Fibroblast of lung (primary cell): ENCODE measurements at places on chromosomes 7 and 10. TPM values are rescaled to one million over a fixed set of nuclear protein-coding genes. Genes with fewer than 3 reads are reported as not detected.

SPDYE8 gene
- not detected in 2 replicates for polyA plus RNA-seq

MKI67 gene
- polyA plus RNA-seq = 6.4 and 24.8 TPM in 2 replicates

SEMA4G gene
- polyA plus RNA-seq = 3.2 and 3.5 TPM in 2 replicates

ZNF485 gene
- polyA plus RNA-seq = 1.4 and 1.8 TPM in 2 replicates

SLC13A1 gene
- polyA plus RNA-seq = not detected in 2 replicates

GRCh38 chr7:96224073-96224472 is 97.8 kb downstream of the SLC25A13 start:
- DNase-seq = no peak

DNA sequence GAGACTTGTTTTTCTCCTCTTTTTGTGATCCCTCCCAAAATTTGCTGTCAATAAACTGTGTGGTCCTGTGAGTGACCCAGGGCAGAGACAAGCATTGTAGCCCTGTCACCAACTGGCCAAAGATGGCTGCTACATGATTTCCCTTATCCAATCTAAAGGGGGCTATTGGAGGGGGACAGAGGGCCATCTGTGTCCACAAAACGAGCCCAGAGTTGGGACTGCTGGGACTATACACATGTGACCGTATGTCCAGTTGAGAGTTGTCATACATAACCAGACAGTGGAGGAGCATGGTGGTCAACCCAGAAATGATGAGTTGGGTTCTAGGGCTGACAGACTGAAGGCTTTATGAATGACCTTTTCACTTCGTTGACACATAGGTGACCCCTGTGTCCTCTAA is 55.3 kb upstream of the SDK1 start:
- no peak for DNase-seq

DNA sequence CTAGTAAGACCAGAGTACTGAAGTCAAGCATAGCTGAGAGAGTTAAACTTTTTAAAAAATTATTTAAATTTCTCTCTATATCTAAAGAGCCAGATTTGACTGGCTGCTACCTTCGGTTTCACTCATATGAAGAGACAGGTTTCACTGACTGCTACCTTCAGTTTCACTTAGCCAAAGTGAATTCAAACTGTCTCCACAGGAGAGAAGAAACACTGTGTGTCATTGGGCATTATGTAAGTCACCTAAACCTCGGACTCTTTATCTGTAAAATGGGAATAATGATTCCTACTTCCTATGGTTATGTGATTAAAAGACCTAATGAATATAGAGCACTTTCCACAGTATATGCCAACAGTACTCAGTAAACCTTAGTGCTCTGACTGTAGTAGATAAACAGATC is 41.6 kb upstream of the MET start:
- no peak for DNase-seq

DNA sequence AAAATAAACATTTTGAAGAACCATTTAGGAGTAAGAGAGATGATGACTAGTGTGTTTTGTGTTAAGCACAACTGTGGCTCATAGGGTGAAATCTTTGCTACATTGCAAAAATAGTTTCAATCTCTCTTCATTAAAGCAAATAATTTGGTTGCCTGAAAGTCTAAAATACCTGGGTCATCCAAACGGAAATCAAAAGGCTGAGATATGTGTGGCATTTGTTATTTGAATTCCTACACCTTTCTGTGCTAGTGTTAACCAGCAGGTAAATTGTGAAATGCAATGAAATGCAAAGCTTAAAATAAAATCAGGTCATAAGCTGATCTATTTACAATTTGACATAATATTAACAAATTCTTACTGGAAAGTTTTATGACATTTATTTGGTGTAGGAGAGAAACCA is 40.9 kb upstream of the SEMA3E start:
- no peak for DNase-seq

DNA sequence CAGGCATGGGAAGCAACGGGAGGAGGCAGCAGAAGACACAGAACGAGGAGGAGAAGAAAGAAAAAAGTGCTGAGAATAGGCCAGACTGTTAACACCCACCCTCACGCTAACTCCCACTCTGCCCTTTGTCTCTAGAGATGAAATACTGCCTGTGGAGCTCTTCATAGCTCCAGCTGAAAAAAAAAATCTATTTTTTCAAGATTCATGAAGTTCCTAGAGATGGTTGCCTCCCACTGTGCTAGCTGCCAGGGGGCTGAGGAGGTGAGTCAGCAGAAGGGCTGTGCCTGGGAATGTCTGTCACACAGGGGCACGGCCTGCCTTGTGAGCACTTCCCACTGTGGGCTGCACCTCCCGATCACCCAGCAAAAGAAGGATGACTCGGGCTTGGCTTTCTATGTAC is 144.5 kb downstream of the RNF216 start:
- peak; percentile 85 for DNase-seq

GRCh38 chr7:136489808-136490207 is 378.6 kb upstream of the CHRM2 start:
- no peak for DNase-seq

- no peak for DNase-seq
These were observed 46.4 kb downstream of the CSTF2T start for GRCh38 chr10:51653025-51653424.

DNA sequence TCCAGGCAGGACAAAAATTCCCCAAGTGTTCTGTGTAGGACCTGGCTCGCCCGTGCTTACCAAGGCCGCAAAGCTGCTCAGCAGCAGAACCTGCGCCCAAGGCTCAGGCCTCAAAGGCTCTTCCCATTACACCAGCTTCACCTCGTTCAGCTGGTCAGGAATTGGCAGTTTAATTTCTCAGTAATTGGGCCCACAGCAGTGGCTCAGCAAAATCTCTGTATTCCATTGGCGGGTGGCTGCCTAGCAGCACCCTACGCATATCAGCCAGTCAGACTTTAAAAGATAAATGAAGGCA is 5.8 kb downstream of the FZD9 start:
- no peak for DNase-seq

GRCh38 chr10:74958316-74958715 is 131.9 kb downstream of the KAT6B start:
- DNase-seq = no peak

- DNase-seq = no peak
These were observed 15.5 kb upstream of the STEAP4 start for GRCh38 chr7:88322151-88322550.

DNA sequence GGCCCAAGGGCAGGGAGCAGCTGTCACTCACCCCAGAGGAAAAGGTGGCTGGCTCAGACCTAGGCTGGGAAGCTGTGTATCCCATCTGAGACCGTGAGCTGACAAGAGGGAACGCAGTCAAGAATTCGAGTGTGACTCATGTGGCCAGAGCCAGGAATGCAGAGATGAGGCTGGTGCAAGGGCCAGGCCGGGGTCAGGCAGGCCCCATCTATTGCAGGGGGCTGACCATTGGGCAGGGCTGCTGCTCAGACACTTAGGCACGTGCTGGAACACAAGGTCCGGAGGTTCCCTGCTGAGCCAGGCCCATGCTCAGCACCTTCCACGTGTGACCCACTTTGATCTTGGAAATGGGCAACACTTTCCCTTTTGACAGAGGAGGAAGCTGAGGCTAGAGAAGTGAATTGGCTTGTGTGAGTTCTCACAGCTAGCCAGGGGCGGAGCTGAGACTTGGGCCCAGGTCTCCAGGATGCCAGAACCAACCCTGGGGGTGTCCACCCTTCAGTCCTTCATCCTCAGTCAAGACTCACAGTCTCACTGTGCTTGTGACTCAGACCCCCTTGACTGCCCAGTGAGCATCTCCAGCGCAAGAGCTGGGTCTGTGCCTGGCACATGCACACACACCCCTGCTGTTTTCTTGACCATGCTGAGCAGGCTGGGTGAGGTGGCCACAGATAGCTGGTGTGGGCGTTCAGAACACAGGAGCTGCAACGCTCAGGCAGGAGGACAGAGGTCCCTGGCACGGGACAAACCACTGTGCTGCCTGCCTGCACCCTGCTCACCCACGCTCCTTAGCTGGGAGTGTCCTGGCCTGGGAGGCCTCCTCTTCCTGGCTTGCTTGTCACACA is 47.6 kb upstream of the PPIF start:
- DNase-seq = peak; percentile 91

- DNase-seq = no peak
These were observed 41.4 kb downstream of the RAMP3 start for GRCh38 chr7:45198986-45199385.

- DNase-seq = no peak
These were observed 71.4 kb upstream of the SH2B2 start for GRCh38 chr7:102215256-102215655.

GRCh38 chr7:36249091-36249490 is 96.0 kb downstream of the EEPD1 start:
- no peak for DNase-seq

- DNase-seq = no peak
These were observed 74.0 kb downstream of the JMJD1C start for GRCh38 chr10:63391812-63392211.

- no peak for DNase-seq
These were observed 220.0 kb upstream of the MAGI2 start for GRCh38 chr7:79673421-79673820.

- peak; percentile 61 for DNase-seq
These were observed 25.5 kb downstream of the GTF2IRD1 start for GRCh38 chr7:74479066-74479781.

GRCh38 chr7:157436076-157436475 is 99.3 kb downstream of the DNAJB6 start:
- DNase-seq = no peak

- DNase-seq = no peak
These were observed 70.6 kb downstream of the LHPP start for GRCh38 chr10:124532106-124532641.

DNA sequence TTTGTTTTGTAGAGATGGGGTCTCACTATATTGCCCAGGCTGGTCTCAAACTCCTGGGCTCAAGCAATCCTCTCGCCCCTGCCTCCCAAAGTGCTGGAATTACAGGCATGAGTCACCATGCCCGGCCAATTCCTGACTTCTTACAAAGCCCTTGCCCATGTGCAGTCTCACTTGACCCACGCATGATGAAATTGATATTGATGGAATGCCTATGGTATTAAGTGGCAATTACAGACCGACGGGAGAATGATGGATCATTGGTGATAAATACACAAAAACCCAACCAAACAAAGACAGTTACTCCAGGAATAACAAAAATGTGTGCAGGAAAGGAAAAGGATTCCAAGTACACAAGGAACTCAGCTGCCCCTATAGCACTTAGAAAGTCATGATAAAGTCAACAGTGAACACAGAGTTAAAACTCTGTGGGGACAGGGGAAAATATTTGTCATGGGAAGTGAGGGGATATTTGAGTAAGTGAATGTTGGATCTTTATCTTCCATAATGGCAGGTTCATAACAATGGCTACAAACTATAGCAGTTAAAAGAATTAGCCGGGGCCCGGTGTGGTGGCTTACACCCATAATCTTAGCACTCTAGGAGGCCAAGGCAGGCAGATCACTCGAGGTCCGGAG is 21.6 kb downstream of the HIP1 start:
- DNase-seq = peak; percentile 92

GRCh38 chr10:78359640-78360091 is 326.0 kb downstream of the RPS24 start:
- no peak for DNase-seq
